ENCODE measurements at places on chromosomes 1 and 21.

DNA sequence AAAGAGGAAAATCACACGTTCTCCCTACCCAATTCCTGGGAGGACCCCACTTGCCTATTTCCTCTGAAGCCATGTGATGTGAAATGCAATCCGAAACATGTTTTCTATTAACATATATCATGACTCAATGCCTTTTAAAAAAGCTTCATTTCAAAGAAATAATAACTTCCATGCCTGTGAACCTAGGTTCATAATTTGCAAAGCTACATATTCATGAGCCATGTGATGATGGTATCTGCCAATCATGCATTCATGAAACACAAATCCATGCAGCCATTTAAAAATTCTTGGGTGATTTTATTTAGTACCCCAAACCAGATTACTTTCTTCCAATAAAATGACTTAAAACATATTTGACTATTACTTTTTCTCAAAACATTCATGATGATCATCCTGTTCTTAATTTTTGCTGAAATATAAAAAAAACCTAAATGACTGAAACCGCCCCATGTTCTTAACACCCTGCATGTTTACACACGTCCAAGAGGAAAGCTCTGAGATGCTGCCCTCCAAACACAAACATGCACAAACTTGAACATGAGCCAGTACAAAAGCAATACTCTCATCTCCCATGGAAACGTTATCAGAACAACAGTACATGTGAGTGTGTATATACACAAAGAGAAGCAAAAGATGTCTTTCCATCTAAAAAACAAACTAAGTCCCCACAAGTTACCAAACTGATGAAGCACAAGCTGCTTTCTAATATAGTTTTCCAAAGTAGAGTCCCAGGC, 140.1 kb downstream of the TGFBR3 start:
- DNase-seq, result no peak

GRCh38 chr1:192737306-192737705, 71.5 kb upstream of the RGS2 start:
- DNase-seq, result no peak

DNA sequence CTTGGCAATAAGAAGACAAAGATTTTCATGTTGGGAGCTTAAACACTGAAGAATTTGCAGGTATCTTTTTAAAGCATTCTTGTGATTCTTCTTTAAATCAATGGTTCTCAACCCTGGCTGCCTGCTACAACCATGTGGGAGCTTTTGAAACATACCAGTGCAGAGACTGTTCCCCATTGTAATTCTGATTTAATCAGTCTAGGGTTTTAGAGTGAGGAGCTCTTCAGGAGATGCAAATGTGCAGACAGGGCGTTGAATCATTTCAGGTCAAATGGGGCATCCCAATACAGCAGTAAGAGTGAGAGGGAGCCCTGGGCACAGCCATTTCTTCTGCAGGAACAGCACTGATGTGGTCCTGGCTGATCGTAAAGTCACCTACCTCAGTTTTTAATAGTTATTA, 24.3 kb downstream of the KCNJ6 start:
- no peak for DNase-seq

GRCh38 chr1:73766786-73767348, 431.1 kb downstream of the LRRIQ3 start:
- DNase-seq, result no peak

DNA sequence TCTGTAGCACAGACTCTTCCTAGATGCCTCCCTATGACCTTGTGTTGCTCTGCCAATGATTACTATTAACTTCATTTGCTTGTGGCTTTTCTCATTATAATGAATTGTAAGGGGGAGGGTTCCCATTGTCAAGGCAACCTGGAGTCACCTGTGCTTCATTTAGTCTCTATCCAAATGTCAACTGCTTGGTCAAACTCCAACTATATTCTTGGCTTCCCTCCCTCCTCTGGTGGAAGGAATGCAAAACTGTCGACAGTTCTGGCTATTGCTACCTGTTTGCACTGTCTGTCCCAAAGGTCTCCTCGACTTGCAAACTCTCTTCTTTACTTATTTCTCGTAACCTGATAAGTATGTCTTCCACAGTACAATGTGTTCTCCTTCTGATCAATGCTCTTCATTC, 100.3 kb downstream of the CACNA1E start:
- DNase-seq, result no peak

GRCh38 chr1:67830226-67830625, 3.0 kb downstream of the GNG12 start:
- DNase-seq, result no peak

- no peak for DNase-seq
Measured at GRCh38 chr21:40349591-40349990, 482.4 kb downstream of the PCP4 start.

DNA sequence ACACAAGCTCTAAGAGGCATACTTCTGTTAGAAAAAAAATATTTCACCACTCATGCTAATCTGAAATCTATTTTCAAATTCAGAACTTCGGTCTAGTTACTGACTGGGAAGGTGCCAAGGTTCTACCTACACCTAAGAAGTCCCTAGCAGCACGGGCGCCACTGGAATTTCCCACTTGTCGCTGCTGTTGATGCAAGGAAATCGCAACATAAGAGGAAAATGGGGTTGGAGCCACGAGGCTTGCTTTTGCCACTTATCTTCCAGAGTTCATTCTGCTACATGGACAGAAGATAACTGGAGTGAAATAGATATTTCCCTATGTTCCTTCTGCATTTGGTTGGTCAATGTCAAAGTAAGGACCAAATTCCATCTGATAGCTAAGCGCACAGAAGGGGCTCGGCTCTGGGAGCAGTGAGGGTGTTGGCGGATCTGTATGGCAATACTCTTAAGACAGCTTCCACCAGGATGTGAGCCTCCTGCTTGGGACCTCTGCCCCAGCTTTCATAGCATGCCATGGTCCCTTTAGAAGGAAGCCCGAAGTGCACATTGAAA, 47.2 kb downstream of the RCAN1 start:
- no peak for DNase-seq

DNA sequence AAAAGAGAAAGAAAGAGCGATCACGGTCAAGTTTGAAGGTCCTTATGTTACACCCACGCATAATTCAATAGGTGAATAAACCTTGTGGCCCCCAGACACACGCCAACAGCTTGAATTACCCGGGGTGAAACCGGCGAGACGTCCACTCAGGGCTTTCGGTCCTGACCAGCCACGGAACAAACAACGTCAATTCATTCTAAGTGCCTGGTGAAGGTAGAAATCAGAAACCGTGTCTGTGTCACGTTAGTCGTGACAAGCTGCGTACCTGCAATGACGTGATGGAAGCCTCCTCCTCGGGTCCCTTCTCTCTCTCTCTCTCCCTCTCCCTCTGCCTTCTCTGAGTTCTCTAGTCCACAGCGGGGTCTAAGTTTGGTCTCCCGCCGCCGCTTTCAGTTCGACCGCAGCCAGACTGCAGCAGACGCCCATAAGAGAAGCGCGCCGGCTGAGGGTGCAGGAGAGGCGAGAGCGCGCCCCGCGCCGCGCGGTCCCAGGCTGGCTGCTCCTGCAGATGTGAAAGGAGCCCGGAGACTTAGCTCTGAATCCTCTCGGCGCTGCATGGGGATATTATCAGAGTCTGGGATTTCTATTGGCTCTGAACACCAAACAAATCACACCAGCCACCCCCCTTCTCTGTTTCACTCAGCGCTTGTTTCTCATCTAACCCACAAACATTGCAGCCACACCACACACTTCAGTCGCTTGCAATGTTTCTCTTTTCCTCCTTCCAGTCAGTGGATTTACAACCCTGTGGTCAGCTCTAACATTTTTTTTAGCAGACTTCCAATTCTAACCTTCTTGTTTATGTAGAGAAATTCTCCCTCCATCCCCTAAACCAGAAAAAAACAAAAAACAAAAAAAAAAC, at the start of gene GREM2:
Gene GREM2 (minus strand): TSS at position 537 of the 862 bp plus-strand sequence. CDS start 118,680 bp downstream, outside the sequence.
- peak; percentile 20 for DNase-seq

GRCh38 chr1:244665771-244666217, 12.9 kb downstream of the DESI2 start:
- no peak for DNase-seq

- no peak for DNase-seq
Measured at GRCh38 chr1:48109390-48110013, 112.3 kb upstream of the TRABD2B start.

DNA sequence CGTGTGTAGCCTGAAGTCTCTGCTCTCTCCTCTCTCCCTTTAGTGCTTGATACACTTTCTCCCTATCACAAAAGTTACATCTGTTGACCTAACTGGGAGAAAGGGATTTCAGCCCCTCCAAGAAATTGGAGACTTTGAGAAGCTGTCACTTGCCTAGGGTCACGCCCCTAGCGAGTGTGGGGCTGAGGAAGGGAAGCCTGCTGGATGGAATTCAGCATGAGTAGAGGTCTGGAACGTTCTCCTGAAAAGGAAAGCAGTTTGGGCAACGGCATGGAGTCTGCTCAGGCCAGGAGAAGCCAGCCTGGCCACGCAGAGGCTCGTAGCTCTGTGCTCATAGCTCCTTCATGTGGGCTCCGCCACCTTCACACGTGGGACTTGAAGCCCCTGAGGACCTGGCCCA, 22.4 kb downstream of the COL16A1 start:
- DNase-seq, result no peak

- DNase-seq, result no peak
Measured at GRCh38 chr1:218332416-218332815, 12.7 kb upstream of the TGFB2 start.

GRCh38 chr1:21886486-21887215, 50.5 kb downstream of the HSPG2 start:
- no peak for DNase-seq

DNA sequence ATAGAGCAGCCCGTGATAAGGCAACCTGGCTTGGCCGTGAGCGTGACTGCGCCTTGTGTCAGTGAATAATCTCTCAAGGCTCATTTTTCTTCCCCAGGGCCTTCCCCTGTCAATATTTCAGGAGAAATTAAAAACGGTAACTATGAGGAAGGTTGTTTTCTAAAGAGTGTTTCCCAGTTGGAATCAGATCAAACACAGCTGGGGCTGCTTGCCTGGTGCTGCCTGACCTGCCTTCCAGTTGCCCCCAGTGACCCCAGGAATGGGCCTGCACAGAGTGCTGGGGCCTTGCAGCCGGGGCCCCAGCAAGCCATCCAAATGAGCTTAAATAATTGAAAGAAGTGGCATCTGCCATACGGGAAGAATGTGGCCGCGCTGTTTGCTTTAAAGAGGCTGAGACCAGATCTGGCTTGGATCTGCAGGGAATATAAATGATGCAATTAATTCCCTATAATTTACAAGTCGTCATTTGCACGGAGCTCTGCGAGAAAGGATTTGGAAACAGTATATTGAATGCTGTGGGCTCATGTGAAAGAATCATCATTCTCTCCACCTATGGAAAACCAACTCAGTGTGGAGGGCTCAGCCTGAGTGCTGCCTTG, 203.9 kb downstream of the C1orf94 start:
- no peak for DNase-seq

GRCh38 chr1:14163246-14163645, 435.2 kb upstream of the KAZN start:
- DNase-seq, result no peak

- DNase-seq, result no peak
Measured at GRCh38 chr1:158067662-158068061, 74.2 kb downstream of the KIRREL1 start.

DNA sequence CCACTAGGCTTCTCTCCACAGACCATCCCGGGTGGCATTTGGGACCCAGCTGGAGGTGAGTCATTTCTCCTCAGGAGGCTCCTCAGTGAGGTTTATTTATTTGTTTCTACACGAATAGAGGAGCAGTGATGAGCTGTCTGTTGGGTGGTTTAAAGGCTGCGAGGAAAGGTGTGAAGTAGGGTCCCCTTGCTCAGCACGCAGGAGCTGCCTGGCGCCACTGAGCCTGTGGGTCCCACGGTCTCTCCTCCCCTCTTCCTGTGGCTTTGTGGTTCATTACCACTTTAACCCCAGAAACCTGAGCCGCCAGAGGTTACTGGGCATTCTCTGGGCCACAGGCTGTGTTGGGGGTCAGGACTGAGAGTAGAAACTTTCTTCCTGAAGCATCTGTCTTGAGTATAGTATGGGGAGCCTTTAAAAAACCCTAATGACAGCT, 39.9 kb downstream of the IL6R start:
- no peak for DNase-seq

DNA sequence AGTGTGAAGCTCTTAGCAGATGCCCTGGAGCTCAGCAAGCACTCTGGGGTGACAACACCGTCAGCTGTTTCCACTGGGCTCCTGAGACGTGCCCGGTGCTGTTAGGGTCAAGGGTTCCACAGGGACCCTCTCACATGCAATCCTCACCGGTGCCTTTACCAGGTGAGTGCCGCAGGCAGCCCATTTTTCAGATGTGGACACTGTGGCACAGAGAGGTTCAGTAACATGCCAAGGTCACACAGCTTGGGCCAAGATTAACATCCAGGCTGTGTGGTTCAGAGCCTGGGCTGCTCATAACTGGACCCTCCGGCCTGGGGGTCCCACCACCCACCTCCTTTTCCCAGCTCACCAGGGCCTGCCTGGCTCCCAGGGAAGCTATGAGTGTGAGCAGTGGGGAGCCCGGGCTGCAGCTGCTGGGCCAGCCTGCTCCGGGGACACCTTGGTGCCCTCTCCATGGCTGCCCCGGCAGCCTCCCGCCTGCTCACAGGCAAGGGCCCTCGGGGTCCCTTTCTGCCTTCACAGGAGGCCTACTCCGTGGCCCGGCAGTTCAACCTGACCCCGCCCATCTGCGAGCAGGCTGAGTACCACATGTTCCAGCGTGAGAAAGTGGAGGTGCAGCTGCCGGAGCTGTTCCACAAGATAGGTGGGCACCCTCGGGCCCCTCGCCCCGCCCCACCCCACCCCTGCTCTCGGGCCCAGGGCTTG, 49.3 kb downstream of the KCNAB2 start:
- DNase-seq, result no peak

DNA sequence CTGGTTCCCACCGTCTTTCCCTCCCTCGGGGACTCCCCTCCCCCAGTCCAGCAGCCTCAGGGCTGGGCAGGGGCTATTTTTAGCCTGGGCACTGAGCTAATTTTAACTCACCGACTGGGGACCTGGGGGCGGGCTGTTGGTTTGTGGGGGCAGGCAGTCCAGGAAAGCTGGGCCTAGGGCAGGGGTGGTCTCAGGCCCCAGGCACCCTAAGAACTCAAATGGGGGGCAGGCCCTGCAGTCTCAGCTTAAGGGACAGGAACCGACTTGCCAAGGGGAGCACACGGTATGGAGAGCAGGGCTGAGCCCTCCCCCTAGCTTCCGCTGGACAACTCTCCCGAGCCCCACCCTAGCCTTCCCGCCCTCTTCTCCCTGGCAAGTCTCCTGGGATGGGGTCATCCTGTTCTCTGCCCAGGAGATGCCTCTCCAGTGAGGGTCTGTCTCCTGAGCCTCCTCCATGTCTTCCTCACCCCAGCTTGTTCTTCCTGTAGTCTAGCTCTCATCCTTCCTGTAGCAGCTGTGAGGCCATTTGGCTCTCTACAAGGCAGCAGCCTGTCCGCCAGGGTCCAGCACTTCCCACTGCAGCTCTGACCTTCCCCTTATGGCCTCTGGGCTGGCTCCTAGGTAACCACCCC, 10.1 kb downstream of the MEF2D start:
- DNase-seq, result peak; percentile 88

- no peak for DNase-seq
Measured at GRCh38 chr1:20496241-20496661, 10.2 kb upstream of the CAMK2N1 start.

DNA sequence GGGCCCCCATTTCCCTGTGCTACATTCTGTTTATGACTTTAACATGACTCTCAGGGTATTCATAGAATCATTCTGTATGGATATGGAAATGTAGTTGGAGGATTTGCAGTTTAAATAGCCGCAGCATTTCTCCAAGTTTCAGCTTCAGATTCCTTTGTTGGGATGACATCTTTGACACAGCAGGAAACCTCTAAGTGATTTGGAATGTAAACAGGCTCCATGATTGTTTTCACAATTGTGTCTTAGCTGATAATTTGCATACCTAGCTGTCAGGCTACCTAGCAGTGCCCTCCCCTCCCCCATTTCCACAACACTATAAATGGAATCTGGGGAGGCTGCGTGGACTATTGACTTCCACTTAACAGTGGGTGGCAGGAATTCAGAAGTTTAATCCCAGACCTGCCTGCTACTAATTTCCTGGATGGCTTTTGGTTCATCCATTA, 290.2 kb downstream of the HLX start:
- DNase-seq, result no peak
